Activated naive CD4-positive, alpha-beta T cell treated with Interleukin-2 at 50 U/mL for 16 hours (primary cell): ENCODE measurements at places on chromosomes 5 and 9.
A peak's percentile ranks its signal among the peaks of the same experiment; 100 is the strongest.

- no peak for DNase-seq
These were observed 179.1 kb downstream of the FAM170A start for GRCh38 chr5:119808474-119808873.

GRCh38 chr5:32013658-32014057, 160.5 kb downstream of the GOLPH3 start:
- DNase-seq, result no peak

- no peak for DNase-seq
These were observed 9.0 kb downstream of the SLC36A1 start for GRCh38 chr5:151456321-151456940.

GRCh38 chr5:78515670-78516069, 132.9 kb downstream of the LHFPL2 start:
- no peak for DNase-seq

- DNase-seq, result peak; percentile 43
These were observed 17.9 kb downstream of the FGD3 start for GRCh38 chr9:92965061-92965758.

DNA sequence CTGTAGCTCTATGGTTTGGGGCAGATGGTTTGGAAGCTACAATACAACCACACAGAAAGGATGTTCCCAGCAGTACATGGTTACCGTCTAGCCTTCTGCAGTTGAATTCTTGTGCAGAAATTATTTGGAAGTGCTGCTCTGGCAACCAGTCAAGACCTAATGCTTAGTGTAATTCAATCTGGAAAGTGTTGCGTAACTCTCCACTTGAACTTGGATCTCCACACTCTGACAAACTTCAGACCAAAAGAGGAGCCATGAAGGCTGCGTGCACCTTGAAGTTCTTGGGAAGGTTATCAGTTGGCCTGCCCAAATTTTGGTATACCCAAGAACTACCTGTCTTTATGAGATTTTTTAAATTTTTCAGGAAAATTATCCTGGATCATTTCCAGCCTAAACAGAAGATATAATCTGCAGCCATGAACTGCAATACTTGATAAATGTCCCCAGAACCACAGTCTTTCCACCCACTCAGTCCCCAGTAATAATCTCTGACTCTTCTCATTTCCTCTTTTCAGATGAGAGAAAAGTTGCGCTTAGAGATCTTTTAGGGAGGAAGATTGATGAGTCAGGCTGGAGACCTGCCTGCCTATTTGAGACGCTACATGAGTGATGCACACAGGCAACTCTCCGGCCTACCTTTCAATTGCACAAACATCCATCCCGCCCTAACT, 159.9 kb downstream of the FANCC start:
- no peak for DNase-seq

- no peak for DNase-seq
These were observed 282.2 kb upstream of the VLDLR start for GRCh38 chr9:2339416-2339815.

DNA sequence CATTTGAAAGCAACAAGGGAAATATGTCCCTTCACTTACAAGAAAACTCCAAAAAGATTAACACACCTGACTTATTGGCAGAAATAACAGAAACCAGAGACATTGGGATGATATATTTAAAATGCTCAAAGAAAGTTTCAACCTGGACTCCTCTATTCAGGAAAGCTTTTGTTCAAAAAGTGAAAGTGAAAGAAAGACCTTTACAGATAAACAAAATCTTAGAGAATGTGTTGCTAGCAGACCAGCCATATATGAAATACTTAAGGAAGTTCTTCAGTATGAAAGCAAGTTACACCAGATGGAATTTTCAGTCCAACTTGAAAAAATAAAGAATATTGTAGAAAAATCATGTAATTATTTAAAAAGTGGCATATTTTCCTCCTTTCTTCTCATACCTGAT, 1075.1 kb downstream of the NR2F1-AS1 start:
- no peak for DNase-seq

DNA sequence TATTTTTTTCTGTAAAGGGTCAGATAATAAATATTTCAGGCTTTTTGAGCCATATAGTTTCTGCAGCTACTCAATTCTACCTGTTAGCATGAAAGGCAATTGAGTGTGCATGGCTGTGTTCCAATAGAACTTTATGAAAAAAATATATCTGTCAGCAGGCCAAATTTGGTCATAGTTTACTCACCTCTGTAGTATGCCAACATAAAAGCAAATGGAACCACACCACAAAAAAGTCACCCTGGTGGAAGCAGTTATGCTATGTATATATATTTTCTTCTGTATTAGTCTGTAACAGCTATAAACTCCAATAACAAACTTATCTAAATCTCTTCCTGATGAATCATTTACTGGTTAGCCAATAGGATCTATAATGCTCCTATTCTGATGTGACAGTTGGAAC, 3.4 kb downstream of the SLC38A9 start:
- DNase-seq, result no peak

DNA sequence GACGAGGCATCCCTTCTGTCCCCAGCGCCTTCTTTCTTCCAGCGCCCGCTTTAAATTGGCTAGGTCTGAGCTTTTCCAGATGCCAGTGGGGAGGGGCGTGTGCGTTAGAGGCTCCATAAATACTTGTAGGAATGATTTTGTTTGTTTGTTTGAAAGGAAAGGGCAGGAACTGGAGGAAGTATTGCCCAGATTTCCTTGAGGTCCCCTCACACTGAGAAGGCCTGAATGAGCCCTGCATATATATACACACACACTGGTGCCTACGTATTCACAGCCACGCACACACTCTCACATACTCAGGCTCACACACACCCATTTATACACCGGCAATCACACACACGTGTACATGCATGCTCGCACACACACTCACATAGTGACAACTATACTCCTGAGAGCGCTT, 1.0 kb upstream of the SLIT3 start:
- DNase-seq, result no peak

GRCh38 chr5:172670005-172670402, 28.9 kb downstream of the NEURL1B start:
- no peak for DNase-seq

- no peak for DNase-seq
These were observed 158.6 kb downstream of the FAM114A2 start for GRCh38 chr5:153880106-153880505.

DNA sequence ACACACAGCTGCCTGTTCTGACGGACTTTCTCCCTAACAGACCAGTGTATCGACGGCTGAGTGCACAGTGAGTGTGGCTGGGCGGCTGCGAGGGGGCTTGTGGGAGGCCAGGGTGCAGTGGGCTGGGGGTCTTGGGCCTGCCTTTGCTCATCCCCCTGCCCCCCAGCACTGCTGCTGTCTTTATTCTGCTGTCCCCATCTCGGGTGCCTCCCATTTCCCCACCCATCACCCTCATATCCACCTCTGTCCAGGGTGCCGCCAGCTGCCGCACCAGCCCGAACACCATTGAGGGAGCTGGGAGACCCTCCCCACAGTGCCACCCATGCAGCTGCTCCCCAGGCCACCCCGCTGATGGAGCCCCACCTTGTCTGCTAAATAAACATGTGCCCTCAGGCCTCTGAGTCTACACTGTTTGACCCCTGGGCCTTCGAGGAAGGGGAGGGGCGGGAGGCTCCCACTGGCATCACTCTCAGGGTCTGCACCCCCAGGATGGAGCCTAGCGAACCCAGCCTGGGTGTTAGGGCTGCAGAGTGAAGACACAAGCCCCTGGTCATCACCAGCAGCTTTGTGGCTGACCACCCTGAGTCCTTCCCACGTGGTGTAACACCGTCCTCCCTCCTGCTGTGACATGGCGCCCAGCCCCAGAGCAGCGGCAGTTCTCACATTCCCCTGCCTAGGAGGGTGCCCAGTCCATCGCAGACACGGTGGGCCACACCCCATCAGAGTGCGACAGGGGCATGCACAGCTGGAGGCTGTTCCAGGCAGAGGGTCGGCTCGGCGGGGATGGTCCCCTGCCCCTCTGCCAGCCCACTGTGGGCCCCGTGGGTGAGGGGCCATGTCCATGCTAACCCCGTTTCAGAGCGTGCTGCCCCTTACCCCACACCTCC, 4.0 kb downstream of the LCN2 start:
- no peak for DNase-seq

- peak; percentile 40 for DNase-seq
These were observed 69.3 kb downstream of the HSD17B3 start for GRCh38 chr9:96232539-96233241.

GRCh38 chr9:129558551-129559505, 62.1 kb downstream of the C9orf50 start:
- no peak for DNase-seq
